Germinal center (tissue), 1 donor: ENCODE measurements at places on chromosomes 7 and 10.

- DNase-seq: no peak
These were observed 83.5 kb downstream of the TNS3 start for GRCh38 chr7:47498229-47499056.

GRCh38 chr7:44561962-44562621 is 11.6 kb downstream of the DDX56 start:
- DNase-seq: no peak

DNA sequence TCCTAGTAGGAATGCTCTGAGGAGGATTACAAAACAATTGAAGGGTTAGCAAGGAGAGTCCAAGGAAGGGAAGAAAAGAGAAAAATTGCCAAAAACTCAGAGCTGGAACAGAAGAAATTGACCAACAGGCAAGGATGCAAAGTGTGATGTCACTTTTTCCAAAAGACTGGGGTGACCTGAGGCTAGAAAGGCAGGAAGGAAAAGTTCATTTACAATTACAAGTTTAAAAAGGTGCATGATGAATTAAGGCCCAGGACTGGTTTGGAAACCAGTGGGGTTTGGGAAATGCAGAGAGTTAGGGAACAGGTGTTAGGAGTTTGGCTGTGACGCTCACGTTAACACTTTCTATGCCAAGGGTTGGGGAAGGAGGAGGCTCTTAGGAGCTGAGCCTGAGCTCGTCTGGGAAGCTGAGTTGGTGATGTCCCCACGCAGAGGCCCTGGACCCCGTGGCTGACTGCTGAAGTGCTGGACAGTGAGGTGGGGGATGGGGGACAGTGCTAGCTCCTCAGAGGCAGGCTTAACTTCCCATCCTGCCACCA is 92.6 kb upstream of the PODXL start:
- DNase-seq: no peak

- no peak for DNase-seq
These were observed 125.4 kb downstream of the EVX1 start for GRCh38 chr7:27367933-27368549.

- DNase-seq: no peak
These were observed 55.0 kb downstream of the SNX10 start for GRCh38 chr7:26346611-26347203.

DNA sequence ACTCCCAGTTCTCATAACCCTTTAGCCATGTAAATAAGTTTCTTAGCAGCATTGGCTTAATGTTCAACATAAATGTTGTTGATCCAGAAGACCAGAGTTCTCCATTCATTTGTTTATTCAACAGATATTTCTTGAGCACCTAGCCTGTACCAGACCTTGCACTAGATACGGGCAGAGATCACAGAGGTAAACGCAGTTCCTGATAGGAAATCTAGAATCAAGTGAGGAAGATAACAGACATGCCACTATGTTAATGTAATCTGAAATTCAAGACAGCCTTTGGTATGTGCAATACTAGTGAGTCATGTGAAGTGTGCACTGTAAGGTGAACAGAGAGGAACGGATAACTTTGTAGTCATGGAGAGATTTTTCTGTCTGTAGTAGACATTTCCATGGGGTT is 3.0 kb downstream of the BUB3 start:
- no peak for DNase-seq

DNA sequence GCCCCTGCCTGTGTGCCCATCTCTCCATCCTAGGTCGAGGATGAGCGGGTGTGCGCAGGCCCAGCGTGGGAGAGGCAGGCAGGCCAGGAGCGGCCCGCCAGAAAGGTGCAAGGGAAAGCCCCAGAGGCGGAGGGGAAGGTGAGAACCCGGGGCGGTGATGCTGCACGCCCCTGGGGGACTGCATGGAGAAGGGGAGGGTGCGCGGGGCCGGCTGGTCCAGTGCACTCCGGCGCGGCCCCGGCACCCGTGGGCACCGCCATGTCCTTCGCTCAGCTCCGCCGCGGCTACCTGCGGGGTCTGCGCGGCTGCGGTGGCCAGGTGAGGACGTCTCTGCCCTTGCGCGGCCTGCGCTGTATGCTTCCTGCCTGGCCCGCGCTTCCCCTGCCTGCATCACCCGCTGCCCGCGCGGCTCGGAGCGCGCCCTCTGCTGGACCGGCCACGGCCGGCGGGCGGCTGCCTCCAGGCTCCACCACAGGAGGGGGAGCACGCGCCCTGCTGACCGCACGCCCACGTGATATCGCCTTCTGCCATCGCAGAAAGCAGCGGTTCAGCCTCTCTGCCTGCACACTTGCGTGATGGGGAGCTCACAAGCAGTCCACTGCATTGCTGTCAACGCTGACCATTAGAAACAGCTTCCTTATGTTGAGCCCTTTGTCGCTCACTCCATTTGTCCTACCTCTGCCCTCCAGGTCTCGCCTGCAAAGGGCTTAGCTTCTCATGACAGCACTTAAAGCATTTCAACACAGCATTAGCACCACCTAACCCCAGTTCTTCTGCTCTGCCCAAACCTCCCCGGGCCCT is 73.9 kb downstream of the CXCL12 start:
- peak; percentile 64 for DNase-seq

DNA sequence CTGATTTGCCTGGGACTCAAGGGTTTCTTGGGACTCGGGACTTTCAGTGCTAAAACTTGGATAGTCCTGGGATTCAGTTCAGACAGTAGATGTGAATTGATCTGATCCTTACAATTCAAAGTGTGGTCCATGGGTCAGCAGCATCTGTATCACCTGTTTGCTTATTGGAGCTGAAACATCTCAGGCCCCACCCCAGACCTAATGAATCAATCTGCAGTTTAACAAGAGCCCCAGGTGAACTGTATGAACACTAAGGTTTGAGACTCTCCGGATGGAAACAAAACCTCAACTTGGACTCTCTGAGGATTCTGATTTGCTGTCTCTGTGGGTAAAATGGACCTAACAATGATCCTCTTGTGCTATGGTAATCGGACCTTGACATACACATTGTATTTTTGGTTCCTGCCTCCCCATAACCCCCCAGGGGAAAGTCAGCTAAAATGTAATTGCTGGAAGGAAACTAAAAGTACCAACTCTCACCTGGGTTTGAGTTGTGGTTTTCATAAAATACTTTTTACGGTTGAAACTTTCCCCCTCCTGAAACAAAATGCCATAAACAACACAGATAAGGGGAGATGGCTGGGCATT is 11.7 kb downstream of the CYP26A1 start:
- no peak for DNase-seq

- DNase-seq: no peak
These were observed 40.6 kb upstream of the RBAK start for GRCh38 chr7:5005066-5005465.

DNA sequence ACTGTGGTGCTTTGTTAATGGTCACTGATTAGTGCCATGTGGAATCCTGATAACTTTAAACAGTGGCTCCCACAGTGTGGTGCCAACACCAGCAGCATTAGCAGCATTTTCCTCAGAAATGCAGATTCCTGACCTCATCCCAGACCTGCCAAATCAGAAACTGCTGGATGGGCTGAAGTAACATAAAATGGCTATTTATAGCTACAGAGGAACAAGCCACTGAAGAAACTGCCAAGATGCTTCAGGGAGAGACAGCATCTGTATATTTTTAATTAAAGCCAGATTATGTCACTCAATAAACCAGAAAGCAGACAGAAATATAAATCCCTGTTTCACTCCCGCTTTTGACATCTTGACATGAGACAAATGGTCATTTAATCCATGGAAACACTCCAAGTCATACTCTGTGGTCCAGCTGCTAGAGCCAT is 178.5 kb downstream of the AMPH start:
- no peak for DNase-seq

DNA sequence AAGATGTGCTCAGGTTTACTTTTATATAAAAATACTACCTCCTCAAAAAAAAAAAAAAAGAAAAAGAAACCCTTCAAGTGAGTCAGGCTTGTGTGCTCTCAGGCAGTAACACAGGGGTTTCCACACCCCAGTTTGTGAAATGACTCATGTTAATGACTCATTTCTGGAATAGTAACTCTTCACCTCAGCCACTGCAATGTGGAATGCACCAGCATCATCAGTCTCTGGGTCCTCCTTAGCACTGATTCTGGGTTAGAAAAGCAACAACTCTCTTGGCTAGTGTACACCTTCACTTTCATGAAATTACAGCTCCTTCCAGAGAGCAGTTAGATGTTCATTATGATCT is 110.6 kb downstream of the EMX2 start:
- peak; percentile 5 for DNase-seq

- DNase-seq: no peak
These were observed 87.5 kb downstream of the FRMD4A start for GRCh38 chr10:14243221-14243620.

- no peak for DNase-seq
These were observed 737.1 kb upstream of the ZWINT start for GRCh38 chr10:57098146-57098545.

GRCh38 chr10:113458944-113459343 is 93.9 kb upstream of the HABP2 start:
- no peak for DNase-seq

DNA sequence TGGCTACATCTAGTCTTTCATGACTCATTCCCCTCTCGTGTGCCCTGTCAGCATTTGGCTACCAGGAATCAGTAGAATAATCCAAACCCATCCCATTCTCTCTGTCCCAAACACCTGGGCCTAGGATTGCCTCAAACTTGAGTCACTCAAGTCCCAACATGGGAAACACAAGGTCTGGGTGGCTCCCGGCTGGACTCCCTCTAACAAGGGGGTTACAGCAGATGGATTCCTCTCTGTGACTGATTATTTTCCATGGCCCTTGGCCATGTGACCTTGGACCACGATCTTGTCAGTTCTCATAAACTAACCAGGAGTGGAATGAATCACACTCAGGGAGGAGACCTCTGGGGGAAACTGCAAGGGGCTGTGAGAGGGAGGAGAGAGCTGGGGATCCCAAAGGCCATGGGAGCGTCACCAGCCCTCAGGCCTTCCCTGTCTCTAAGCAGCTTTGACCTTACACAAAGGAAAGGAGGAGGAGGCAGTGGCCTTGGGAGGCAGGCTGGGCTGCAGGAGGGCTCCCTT is 533.1 kb downstream of the KCNMA1 start:
- DNase-seq: no peak

- DNase-seq: no peak
These were observed 63.7 kb downstream of the TSPAN12 start for GRCh38 chr7:120794106-120794729.

- no peak for DNase-seq
These were observed 58.7 kb upstream of the COL1A2 start for GRCh38 chr7:94336009-94336408.

- DNase-seq: no peak
These were observed 88.3 kb downstream of the PTPRZ1 start for GRCh38 chr7:121961089-121961867.

- DNase-seq: peak; percentile 77
These were observed 106.9 kb upstream of the GPR26 start for GRCh38 chr10:123559066-123559822.

- DNase-seq: no peak
These were observed 169.6 kb downstream of the ZNF365 start for GRCh38 chr10:62543571-62544355.

DNA sequence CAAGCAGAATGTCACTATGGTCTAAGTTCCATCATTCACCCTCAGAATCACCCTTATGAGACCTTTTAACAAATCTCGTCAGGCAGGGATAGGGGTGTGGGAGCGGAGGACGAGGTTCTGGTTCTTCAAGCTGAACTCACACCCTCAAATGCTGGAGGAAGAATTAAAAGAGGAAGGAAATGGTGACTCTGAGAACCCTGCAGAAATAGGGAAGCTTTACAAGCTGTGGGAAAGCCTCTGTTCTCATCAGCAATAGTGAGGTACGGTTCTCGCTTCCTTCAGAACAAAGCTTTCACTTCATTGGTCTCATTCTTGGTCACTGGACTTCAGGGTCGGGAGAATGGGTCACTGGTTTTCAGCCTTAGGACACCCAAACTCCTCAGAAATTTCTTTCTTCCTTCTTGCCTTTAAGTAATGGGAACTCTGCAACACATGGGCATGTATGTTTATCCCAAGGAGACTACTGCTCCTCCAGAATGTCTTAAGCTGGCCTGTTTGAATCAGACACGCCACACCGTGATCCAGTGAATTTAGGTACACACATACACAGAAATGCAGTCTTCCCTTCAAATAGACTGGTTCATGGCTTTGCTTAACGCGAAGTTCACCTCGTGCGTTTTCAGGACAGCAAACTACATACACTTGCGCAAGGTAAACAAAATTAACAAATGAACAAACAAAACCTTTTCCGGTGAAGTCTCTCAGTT is 226.0 kb downstream of the SFMBT2 start:
- peak; percentile 31 for DNase-seq

DNA sequence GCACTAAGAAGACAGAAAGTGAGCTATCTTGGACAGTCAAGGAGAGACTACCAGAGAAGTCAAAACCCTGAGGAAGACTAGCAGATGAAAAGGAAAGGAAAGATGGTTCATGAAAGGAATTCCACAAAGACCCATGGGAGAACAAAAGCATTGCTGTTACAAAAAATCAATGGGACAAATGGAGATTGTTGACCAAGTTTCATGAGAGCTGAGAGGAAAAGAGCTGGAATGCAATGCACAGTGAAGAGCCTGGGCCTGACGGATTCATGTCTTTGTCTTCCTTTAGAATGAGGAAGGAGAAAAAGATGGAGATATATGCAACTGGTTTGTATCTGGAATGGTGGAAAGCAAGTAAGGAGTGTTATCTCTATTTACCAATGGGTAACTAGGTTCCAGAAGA is 17.3 kb downstream of the TMEM243 start:
- DNase-seq: no peak

GRCh38 chr7:127678337-127678736 is 26.3 kb downstream of the SND1 start:
- no peak for DNase-seq

DNA sequence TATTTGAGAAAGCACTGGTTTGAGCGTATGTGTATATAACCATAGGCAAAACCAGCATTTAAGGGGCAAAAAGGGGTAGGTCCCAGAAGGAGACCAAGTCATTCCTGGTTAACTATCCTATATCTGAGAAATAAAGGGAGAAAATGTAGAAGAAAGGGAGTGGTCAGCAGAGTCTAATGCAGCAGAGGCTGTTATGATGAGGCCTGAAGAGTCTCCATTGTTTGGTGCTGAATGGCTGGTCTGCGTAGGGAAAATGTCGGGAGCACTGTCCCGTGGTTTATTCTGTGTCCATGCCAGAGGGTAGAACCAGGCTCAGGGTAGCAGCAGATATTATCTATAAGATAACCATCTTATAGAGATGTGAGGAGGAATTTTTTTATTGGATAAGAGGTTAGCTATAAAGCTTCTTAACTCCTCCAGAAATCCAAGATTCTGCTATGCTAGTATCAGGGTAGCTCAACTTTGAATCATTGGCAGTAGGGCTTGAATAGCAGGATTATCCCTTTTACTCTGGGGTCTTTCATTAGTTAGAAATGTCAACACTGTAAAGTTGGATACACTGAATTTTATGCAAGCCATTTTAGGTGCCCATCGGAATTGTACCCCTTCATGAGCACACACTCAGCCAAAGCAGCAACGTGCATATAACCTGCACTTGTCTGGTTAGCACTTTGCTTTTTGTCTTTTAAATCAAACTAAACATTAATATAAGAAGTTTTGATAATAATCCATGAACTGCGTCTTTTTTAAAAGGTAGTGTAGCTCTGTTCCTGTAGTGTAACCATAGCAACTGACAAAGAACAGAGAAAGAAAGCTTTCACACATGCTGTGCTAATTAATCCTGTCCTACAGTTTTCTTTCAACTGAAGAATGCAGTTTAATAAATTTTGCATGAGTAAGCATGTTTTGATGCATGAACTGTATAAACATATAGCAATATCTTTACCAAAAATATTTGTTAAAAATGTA is 312.0 kb upstream of the FZD1 start:
- no peak for DNase-seq
